ENCODE measurements at places on chromosomes 1 and 21. TPM values are rescaled to one million over a fixed set of nuclear protein-coding genes. Genes with fewer than 3 reads are reported as not detected.

The PRAMEF18 gene
- not detected for total RNA-seq

The GLIS1 gene
- 0.08 TPM for total RNA-seq

The OVAAL gene
- 1.1 TPM for total RNA-seq

The ADGRL2 gene
- total RNA-seq: 37.9 TPM

The TDRD10 gene
- 2.5 TPM for total RNA-seq

The MCOLN3 gene
- total RNA-seq: 1.7 TPM

The ARMH1 gene
- 0.83 TPM for total RNA-seq

The KRTAP11-1 gene
- total RNA-seq: not detected

The RNU1-2 gene
- total RNA-seq: 9,391 TPM

The TFF2 gene
- not detected for total RNA-seq

The SPRR5 gene
- total RNA-seq: not detected

The EFNA3 gene
- total RNA-seq: 0.75 TPM

Measured in Right ventricle myocardium superior (tissue), 1 donor.